Fibroblast of skin of scalp (primary cell): ENCODE measurements at places on chromosomes 4 and X.

- no peak for DNase-seq
These were observed 44.6 kb upstream of the KLHL34 start for GRCh38 chrX:21702725-21703124.

DNA sequence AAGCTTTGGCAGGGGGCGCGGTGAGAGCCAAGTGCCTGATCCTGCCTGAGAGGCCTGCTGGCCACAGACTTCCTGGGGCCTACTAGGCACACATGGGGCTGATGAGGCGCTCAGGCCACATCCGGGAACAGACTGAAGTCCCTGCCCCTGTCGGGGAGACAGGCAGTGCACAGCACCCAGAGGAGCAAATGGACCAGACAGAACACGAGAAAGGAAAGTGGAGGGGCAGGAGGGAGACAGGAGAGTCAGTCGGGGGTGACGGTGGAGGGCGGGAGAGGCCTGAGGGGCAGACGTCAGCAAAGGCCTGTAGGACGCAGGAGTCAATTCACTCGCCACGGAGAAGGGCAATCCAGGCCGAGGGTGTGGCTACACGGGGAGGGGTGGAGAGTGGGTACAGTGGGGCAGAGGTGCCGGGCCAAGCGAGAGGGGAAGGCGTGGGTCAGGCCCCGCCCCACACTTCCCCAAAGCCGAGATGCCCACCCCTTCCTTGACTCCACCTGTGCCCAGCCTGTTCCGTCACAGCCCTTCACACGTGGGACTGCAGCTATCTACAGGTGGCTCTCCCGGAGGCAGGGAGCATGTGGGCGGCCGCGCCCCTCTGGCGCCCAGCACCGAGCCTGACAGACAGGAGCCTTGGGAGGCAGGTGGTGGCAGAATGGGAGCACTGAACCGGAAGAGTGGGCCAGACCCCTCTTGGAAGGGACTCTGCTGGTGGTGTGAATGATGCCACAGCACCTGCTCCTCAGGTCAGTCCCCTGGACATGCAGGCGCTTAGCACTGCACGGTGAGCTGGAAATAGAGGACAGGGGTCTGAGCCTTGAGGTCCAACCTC lies 20.5 kb downstream of the NOP14 start:
- no peak for DNase-seq

DNA sequence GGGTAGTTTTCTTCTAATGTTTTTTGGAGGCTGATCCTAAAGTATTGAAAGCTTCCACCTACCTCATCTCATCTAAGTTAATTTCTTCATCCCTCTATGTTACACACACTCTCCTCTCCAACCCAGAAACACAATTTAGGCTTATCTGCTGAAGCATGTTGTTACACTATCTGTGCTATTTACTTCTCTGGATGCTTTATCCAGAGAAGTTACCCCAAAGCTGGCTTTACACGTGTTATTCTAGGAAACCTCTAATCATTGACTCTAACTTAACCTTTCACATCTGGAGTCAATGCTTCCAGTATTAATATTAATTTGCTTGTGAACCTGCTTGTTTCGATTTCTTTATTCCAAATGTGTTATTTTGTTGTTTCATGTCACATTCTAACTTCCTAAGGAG lies 87.3 kb upstream of the NMU start:
- no peak for DNase-seq

GRCh38 chr4:186886759-186887158 lies 163.1 kb upstream of the FAT1 start:
- no peak for DNase-seq

DNA sequence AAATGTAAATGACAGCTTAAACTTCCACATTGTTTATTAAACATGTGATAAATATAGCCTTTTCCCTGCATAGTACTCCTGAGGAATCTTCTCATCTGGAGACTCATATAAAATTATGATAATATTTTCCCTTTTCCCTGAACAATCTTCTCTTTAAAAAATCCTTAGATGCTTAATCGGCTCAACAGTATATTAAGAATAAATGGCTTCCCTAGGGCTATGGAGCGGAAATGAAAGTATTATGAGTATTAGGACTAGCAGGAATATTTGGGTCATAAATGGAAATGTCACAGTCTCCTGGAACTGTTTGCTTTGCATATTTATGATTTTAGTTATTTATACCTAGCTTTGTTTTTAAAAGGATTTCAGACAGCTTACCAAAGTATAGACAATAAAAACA lies 200.7 kb upstream of the PDE5A start:
- no peak for DNase-seq

GRCh38 chrX:69457756-69458155 lies 46.4 kb upstream of the NALF2 start:
- DNase-seq, result no peak

DNA sequence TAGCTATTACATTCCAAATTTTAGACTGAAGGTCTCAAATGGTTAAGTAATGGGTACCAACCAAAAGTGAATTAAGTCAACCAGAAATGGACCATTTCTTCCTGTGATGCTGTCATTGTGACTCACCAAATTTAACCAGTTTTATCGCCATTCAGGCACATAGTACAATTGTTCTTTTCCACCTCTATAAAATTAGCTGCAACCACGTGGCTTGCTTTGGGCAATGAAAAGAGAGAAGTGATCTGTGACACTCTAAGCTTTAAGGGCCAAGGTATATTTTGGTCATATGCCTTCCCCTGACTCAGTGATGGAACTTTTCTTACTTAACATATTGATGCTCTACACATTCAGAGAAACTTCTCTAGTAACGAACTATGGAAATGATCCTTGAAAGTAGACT lies 20.3 kb upstream of the PHF8 start:
- no peak for DNase-seq

- DNase-seq, result no peak
These were observed 99.4 kb upstream of the SPANXC start for GRCh38 chrX:141341743-141342142.

- no peak for DNase-seq
These were observed 3.9 kb downstream of the SHISA3 start for GRCh38 chr4:42401171-42401570.

- DNase-seq, result no peak
These were observed 61.9 kb downstream of the TMEM150C start for GRCh38 chr4:82499738-82500434.

DNA sequence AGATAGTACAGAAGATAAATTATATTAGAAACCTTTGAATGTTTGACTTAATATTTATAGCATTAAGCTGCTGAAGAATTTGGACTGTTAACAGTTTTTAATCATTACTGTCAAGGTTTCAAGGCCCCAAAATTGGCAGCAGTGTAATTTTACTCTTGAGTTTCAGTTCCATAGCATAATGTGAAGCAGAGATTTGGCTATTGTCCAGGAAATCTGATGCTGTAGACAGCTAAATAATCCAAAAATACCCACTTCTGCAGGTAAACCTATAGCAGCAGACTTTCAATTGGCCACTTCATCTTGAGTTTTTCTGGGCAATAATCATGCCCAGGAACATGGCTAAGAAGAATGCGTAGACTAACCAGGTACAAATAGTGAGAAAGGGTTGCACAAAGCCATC lies 85.0 kb downstream of the RCHY1 start:
- DNase-seq, result no peak

DNA sequence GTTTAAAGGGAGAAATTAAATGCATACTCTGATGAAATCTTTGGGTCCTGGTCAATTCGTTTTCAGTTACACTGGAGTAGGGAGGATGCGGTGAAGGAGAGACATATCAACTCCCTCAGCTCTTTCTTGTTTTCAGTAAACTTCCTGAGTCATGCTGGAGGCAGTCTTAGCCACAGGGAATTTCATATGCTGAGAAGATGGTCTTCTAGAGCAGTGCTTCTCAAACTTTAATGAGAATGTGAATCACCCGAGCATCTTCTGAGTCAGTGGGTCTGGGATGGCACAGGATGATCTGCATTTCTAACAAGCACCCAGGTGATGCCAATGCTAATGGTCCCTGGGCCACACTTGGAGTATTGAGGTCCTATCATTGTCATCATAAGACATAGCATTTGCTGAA lies 214.5 kb downstream of the KIT start:
- peak; percentile 57 for DNase-seq

DNA sequence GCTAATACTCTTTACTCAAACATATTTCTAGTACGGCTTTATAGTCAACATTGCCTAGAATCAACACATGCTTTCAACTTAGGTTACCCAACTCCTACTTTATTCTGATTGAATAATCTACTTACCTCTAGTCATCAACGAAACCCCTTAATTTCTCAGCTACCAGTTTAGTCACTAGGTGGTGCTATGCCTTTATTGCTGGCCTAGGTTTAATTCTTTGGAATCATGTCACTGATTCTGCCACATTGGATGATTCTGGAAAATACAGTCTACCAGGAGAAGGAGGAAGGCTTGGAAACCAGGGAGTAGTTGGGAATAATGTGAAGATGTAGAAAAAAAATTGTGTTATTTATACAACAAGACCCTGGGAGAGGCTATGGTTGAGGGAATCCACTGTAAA lies 167.7 kb downstream of the DCAF12L2 start:
- peak; percentile 0 for DNase-seq

DNA sequence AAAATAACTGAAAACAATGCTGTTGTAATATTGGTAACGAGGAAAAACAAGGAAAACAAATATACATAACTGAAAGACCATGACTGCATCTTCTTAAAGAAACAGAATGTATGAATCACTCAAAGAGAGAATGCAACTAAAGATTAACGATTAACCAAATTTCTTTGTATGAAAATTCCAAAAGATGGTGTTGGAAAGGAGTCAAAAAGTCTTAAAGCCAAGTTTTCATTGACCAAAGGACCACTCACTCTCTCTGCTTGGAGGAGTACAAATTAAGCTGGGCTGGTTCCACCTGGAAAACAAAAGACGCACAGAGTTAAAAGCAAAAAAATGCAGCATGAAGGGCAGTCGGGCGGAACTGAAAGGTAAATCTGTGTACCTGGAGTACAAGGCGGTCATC lies 1.8 kb downstream of the DCAF12L1 start:
- no peak for DNase-seq

GRCh38 chr4:15131551-15131950 lies 129.3 kb downstream of the CPEB2 start:
- no peak for DNase-seq

GRCh38 chr4:57051095-57051494 lies 59.1 kb downstream of the IGFBP7 start:
- DNase-seq, result no peak

GRCh38 chr4:120850018-120850599 lies 72.4 kb downstream of the PRDM5 start:
- peak; percentile 88 for DNase-seq

GRCh38 chrX:124369722-124370121 lies 23.4 kb downstream of the SH2D1A start:
- DNase-seq, result no peak

- no peak for DNase-seq
These were observed 316.2 kb downstream of the UNC5C start for GRCh38 chr4:95232358-95233156.

GRCh38 chrX:107731831-107732502 lies 43.6 kb downstream of the TSC22D3 start:
- peak; percentile 78 for DNase-seq

GRCh38 chr4:11685481-11685880 lies 256.8 kb upstream of the HS3ST1 start:
- no peak for DNase-seq

- no peak for DNase-seq
These were observed 39.0 kb downstream of the FBXO8 start for GRCh38 chr4:174244441-174244840.

- no peak for DNase-seq
These were observed 54.5 kb upstream of the CHRNA9 start for GRCh38 chr4:40280586-40280985.

DNA sequence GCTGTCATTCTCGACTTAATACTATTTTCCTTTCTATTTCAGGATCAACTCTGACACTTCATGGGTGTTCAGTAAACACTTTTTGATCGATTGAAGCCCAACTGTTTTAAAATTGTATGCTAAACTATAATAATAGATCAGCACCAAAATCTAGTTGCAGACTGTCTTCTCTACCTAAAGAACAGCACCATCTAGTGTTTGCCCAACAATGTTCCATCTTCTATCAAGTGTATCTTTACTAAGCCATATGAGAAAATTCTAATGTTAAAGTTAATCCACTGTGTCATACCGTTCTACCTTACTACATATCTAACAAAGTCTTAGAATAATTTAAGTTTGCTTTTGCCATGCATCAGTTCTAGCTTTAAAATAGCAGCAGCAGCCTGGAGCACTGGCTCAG lies 113.0 kb upstream of the PRDX4 start:
- DNase-seq, result peak; percentile 31
